Small intestine (tissue), 16 donors: ENCODE measurements at places on chromosomes 1 and 21. TPM values are rescaled to one million over a fixed set of nuclear protein-coding genes. Genes with fewer than 3 reads are reported as not detected.
A peak's percentile ranks its signal among the peaks of the same experiment; 100 is the strongest.

The CD1D gene
- polyA plus RNA-seq = 5.9 TPM

The TMEM200B gene
- 3.9 TPM for polyA plus RNA-seq

The GJA5 gene
- polyA plus RNA-seq = not detected

GRCh38 chr1:40187399-40187798 is 26.2 kb downstream of the RLF start:
- H3K27ac ChIP-seq = no peak overlapping the region
- no peak overlapping the region for H3K4me3 ChIP-seq
- DNase-seq = no peak
- no peaks in the 10 kb centered on the region for H3K4me1 ChIP-seq
- H3K27me3 ChIP-seq = no peaks in the 10 kb centered on the region

DNA sequence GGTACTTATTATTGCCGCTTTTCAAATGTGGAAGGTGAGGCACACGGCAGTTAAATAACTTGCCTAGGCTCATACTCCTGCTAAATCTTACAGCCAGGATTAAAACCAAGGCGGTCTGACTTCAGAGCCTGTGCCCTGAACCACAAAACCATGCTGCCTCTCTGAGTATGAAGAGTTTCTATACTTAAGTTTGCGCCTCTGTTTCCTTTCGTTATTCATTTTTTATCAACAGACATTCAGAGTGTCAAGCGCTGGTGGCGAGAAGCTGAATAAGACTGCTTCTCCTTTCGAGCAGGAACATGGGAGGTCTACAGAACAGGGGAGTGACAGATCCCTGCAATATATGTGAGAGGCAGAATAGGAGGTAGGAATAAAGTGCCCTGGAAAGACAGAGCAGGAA is 96.0 kb upstream of the DUSP10 start:
- H3K4me1 ChIP-seq = no peaks in the 10 kb centered on the region
- no peak overlapping the region for H3K27ac ChIP-seq
- DNase-seq = peak; percentile 4
- no peaks in the 10 kb centered on the region for H3K27me3 ChIP-seq
- no peak overlapping the region for H3K4me3 ChIP-seq
- H3K36me3 ChIP-seq = no peaks in the 10 kb centered on the region

DNA sequence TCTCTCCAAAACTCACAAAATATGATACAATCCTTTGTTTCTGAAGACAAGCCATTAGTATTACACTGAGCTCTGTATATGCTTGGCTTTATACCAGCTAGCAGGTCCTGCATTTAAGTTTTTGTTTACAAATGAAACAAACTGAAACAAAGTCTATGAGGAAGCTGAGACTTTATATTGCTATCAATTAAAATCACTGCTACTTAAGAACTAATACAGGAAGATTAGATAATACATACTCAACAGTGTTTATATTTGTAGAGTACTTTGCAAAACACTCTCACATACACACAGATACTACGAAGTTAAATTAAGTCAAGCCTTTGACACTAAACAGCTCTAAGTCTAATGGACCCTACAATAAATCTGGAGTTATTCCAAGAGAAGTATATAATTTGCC is 247.4 kb downstream of the CRB1 start:
- H3K27ac ChIP-seq = no peak overlapping the region
- H3K4me3 ChIP-seq = no peak overlapping the region
- no peak for DNase-seq
- H3K36me3 ChIP-seq = no peaks in the 10 kb centered on the region
- no peaks in the 10 kb centered on the region for H3K27me3 ChIP-seq
- no peaks in the 10 kb centered on the region for H3K4me1 ChIP-seq

- no peak overlapping the region for H3K27ac ChIP-seq
- no peaks in the 10 kb centered on the region for H3K36me3 ChIP-seq
- H3K4me1 ChIP-seq = no peaks in the 10 kb centered on the region
- DNase-seq = no peak
Observed at GRCh38 chr1:76269155-76269554, 194.6 kb downstream of the ST6GALNAC3 start.

- peak overlapping the region; percentile 63 for H3K27ac ChIP-seq
- H3K27me3 ChIP-seq = no peaks in the 10 kb centered on the region
- no peak overlapping the region for H3K4me3 ChIP-seq
Observed at GRCh38 chr1:91754816-91755580, 131.0 kb downstream of the TGFBR3 start.

DNA sequence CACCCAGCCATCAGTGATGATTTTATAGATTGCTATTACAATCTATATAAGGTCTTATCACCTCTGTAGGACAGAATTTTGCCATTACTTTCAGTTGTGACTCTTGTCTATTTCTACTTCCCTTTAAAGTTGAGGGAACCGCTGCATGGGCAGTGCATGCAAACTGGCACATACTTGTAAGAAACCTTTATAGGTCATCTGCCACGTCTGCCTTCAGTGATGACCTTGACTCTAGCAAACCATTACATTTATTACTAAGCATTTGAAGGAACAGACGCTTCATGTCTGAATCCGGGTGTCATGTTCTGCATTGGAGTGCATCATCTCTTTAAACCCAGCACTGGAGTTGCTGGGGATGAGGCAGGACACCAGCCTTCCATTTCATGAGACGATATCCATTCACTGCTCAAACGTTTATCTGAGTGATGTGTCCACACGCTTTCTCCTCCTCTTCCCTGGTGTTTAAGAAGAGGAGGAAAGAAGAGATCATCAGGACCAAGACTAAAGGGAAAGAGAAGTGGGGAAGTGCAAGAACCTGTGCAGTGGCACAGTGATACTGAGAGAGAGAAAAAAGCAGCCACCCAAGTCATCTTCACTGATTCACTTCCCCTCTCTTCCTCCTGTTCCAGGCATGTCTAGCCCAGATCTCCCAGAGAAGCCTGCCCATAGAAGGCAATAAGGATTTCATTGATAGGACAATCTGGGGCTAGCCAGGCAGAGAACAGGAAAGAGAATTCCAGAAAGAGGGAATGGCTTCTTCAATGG is 14.1 kb downstream of the CCSAP start:
- H3K27me3 ChIP-seq = no peaks in the 10 kb centered on the region
- H3K4me3 ChIP-seq = no peak overlapping the region
- H3K36me3 ChIP-seq = peaks cover 4% of the 10 kb centered on the region
- no peak overlapping the region for H3K27ac ChIP-seq

GRCh38 chr1:201265756-201266155 is 17.6 kb upstream of the PKP1 start:
- H3K4me3 ChIP-seq = no peak overlapping the region
- DNase-seq = no peak
- no peak overlapping the region for H3K27ac ChIP-seq
- H3K36me3 ChIP-seq = no peaks in the 10 kb centered on the region
- H3K4me1 ChIP-seq = no peaks in the 10 kb centered on the region

DNA sequence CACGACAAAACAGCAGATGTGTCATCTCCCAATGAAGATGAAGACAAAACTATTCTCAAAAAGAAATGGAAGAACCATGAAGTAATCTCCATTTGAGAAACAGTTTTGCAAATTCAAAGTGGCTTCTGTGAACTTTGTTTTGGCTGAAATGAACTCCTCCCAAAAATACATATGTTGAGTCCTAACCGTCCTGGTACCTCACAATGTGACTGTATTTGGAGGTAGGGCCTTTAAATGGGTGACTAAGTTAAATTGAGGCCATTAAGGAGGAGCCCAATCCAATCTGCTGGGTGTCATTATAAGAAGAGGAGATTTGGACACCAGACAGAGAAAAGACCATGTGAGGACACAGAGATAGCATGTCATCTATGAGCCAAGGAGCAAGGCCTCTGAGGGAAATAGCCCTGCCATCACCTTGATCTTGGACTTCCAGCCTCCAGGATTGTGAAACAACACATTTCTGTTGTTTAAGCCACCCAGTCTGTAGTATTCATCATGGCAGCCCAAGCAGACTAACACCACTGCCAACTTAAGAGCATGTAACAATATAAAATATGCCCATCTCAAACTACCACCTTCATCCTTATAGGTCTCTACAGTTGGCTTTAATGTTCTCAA is 38.3 kb upstream of the KCNE1 start:
- no peak overlapping the region for H3K4me3 ChIP-seq
- DNase-seq = no peak
- no peaks in the 10 kb centered on the region for H3K36me3 ChIP-seq
- H3K27me3 ChIP-seq = no peaks in the 10 kb centered on the region
- no peak overlapping the region for H3K27ac ChIP-seq

DNA sequence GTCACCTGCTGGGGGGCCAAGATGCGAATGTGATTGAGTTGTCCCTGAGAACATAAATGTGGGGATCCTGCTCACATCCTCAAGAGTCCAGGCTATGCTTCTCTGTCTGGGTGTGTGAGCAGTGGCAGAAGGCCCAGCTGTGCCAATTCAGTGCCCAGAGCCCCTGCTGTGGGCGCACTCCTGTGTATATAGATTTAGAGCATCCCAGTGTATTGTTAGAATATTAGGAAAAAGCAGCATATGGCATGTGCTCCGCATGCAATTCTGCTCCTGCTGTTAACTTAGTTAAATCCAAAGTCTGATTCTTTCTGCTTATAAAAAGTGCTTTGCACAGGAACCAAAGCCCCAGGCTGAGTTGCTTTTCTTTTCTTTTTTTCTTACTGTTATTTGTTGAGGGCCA is 37.8 kb downstream of the FAM78B start:
- H3K4me3 ChIP-seq = no peak overlapping the region
- no peaks in the 10 kb centered on the region for H3K27me3 ChIP-seq
- H3K36me3 ChIP-seq = no peaks in the 10 kb centered on the region
- no peak for DNase-seq
- H3K4me1 ChIP-seq = no peaks in the 10 kb centered on the region
